Right atrium auricular region (tissue), 2 donors: ENCODE measurements at places on chromosomes 2 and 18. TPM values are rescaled to one million over a fixed set of nuclear protein-coding genes. Genes with fewer than 3 reads are reported as not detected.

CDCA7 gene
- 0.48 TPM for total RNA-seq

ABCG8 gene
- not detected for total RNA-seq

MC5R gene
- total RNA-seq, result not detected

ALPG gene
- total RNA-seq, result not detected

DLX1 gene
- not detected for total RNA-seq

TMEM247 gene
- not detected for total RNA-seq

FAM110C gene
- total RNA-seq, result 8.3 TPM

LRATD1 gene
- total RNA-seq, result 10.5 TPM

SP9 gene
- total RNA-seq, result not detected

ERBB4 gene
- 22.4 TPM for total RNA-seq

SP100 gene
- total RNA-seq, result 80.1 TPM

GALNT14 gene
- 0.15 TPM for total RNA-seq

NCKAP5 gene
- 5.4 TPM for total RNA-seq

CCDC74B gene
- total RNA-seq, result 2.5 TPM

UGT1A10 gene
- not detected for total RNA-seq

REG1B gene
- not detected for total RNA-seq

ANAPC1 gene
- 23.5 TPM for total RNA-seq
